Lung (tissue), 17 donors: ENCODE measurements at places on chromosomes 16 and 17. TPM values are rescaled to one million over a fixed set of nuclear protein-coding genes. Genes with fewer than 3 reads are reported as not detected.

The PGS1 gene
- 104 TPM for total RNA-seq

The BRIP1 gene
- 0.98 TPM for total RNA-seq

The CALB2 gene
- 0.68 TPM for total RNA-seq

The HS3ST3B1 gene
- total RNA-seq, result 6.5 TPM

The TNFRSF13B gene
- total RNA-seq, result 0.34 TPM

The SPATA20 gene
- total RNA-seq, result 37.8 TPM

The NOD2 gene
- 4.3 TPM for total RNA-seq

- H3K36me3 ChIP-seq, result no peaks in the 10 kb centered on the region
- H3K4me1 ChIP-seq, result no peaks in the 10 kb centered on the region
- DNase-seq, result no peak
- no peak overlapping the region for H3K27ac ChIP-seq
- H3K4me3 ChIP-seq, result no peak overlapping the region
Measured at GRCh38 chr17:5592382-5592781, 8.1 kb upstream of the NLRP1 start.

DNA sequence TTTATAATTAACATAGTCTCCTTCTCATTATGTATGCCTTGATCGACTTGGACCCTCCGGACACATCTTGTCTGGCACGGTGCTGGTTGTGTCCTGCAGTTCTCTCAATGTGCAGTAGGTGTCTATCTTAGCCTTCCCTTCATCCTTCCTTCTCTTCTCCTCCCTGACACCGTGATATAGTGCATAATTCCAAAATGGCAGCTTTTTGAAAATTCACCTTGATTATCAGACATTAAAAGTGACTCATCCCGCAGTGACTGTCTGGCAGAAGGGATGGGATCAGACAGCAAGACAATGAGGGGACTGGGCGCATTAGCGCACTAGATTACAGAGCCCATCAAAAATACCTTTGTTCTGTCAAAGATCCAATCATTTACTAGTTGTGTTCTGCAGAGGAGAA lies 70.0 kb upstream of the PMFBP1 start:
- no peak overlapping the region for H3K4me3 ChIP-seq
- H3K27ac ChIP-seq, result no peak overlapping the region
- peak; percentile 18 for DNase-seq
- H3K4me1 ChIP-seq, result no peaks in the 10 kb centered on the region
- H3K27me3 ChIP-seq, result no peaks in the 10 kb centered on the region
- H3K36me3 ChIP-seq, result no peaks in the 10 kb centered on the region

- H3K4me1 ChIP-seq, result no peaks in the 10 kb centered on the region
- no peak overlapping the region for H3K4me3 ChIP-seq
- no peaks in the 10 kb centered on the region for H3K27me3 ChIP-seq
- DNase-seq, result peak; percentile 41
Measured at GRCh38 chr16:77863250-77863649, 74.9 kb downstream of the VAT1L start.

DNA sequence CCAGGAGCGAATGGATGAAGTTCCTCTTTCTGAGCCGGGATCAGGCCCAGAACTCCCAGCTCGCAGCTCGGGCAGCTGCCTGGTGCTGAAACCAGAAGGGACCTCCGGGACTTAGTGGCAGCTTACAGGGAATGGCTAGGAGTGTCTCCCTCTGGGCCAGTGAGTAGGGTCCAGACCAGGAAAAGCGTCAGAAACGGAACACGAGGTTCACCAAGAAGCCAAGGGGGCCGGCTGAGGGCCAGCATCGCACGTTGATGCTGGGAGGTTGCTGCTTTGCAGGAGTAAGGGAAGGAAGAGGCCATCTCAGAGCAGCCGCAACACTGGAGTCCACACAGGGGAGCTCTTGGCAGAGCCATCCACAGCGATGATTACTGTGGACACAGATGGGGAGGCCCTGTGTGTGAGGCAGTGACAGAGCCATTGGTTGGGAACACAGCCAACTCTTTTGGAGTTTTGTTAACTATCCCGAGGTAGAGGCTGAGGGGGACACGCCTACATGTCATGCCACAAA lies 74.0 kb upstream of the CREBBP start:
- no peak overlapping the region for H3K27ac ChIP-seq
- H3K36me3 ChIP-seq, result no peaks in the 10 kb centered on the region
- DNase-seq, result peak; percentile 50
- peaks cover 2% of the 10 kb centered on the region for H3K27me3 ChIP-seq

DNA sequence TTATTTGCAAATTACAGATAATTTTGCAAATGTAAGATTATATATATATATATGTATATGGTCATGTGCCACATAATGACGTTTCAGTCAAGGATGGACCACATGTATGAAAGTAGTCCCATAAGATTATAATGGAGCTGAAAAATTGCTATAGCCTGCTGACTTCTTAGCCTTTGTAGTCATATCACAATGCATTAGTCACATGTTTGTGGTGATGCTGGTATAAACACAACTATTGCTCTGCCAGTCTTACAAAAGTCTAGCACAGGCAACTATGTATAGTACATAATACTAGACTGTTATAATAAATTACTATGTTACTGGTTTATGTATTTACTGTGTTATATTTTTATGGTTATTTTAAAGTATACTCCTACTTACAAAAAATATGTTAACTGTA lies 444.3 kb downstream of the KCNJ2 start:
- no peaks in the 10 kb centered on the region for H3K36me3 ChIP-seq
- no peaks in the 10 kb centered on the region for H3K4me1 ChIP-seq
- no peak for DNase-seq
- H3K27me3 ChIP-seq, result no peaks in the 10 kb centered on the region
- no peak overlapping the region for H3K27ac ChIP-seq
- no peak overlapping the region for H3K4me3 ChIP-seq

DNA sequence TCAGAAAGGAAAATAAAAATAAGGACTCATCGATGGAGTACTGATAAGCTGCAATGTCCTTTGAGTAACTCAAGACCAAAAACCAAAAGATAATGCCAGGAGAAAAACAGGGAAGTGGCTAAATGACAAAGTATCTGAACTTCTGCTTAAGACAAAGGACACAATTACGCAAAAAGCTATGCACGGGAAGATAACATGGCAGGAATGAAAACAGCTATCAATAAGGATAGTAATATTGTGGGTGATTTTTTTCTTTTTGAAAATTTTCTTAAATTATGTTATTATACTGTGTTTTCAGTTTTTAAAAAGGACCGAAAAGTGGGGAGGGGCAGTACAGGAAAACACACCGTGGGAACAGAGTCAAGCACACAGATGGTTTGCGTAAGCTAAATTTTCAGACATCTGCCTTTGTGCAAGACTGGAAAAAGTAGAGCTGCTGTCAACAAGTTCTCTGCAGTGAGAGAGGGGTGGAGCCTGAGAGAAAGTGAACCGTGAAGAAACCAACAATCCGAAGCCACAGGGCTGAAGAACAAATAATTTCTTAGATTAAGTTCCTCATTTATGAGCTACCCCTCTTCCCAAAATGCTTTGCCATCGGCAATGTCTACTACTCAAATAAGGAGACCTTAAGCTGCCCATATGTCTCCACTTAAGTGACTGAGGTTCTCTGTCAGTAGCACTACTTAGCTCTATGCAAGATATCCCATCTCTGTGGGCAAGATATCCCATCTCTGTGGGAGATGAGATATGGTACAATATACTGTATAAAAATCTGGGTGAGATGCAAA lies 99.9 kb upstream of the CORO6 start:
- H3K4me1 ChIP-seq, result peaks cover 34% of the 10 kb centered on the region
- peak overlapping the region; percentile 83 for H3K27ac ChIP-seq
- H3K27me3 ChIP-seq, result no peaks in the 10 kb centered on the region
- H3K36me3 ChIP-seq, result no peaks in the 10 kb centered on the region

DNA sequence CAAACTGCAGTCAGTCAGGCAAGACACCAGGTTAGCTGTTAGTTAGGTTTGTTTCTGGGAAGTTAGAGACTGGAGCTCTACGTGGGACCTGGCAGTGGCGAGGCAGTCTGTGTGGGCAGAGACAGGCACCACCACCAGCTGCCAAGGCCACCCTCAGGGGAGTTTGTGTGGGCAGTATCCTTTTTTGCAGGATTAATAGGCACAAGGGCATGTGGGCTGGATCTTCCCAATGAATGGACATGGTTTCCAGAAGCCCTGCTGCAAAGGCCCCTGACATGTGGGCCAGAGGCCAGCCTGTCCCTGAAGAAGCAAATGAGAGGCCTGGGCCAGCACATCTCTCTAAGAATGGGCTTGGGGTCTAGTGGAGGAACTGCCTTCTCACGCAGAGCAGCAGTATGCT lies 19.2 kb upstream of the SREBF1 start:
- H3K36me3 ChIP-seq, result peaks cover 6% of the 10 kb centered on the region
- no peak overlapping the region for H3K4me3 ChIP-seq
- H3K27ac ChIP-seq, result peak overlapping the region; percentile 64
- no peak for DNase-seq

- no peak overlapping the region for H3K4me3 ChIP-seq
- H3K27ac ChIP-seq, result no peak overlapping the region
- DNase-seq, result no peak
- H3K36me3 ChIP-seq, result peaks cover 3% of the 10 kb centered on the region
Measured at GRCh38 chr17:1384905-1385435, 15.1 kb downstream of the YWHAE start.

DNA sequence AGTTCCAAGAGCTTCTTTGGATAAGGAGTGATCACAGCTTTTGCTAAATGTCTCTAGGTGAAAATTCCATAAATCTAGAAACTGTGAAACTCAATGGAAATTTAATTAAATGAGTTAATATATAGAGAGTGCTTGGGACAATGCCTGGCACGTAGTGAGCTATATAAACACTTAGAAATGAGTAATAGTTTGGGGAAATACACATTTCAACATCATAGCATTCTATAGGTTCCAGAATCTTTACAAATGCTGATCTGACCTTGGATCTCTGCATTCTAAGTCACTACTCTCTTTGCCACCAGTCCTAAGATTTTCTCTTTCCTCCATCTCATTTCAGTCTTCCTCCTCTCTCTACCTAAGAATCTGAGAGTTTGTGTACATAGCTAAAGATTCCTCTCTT lies 175.6 kb downstream of the SOX9 start:
- DNase-seq, result no peak
- H3K4me1 ChIP-seq, result no peaks in the 10 kb centered on the region
- no peak overlapping the region for H3K27ac ChIP-seq
- H3K4me3 ChIP-seq, result no peak overlapping the region
- H3K36me3 ChIP-seq, result no peaks in the 10 kb centered on the region
- no peaks in the 10 kb centered on the region for H3K27me3 ChIP-seq

- peak; percentile 77 for DNase-seq
- no peak overlapping the region for H3K4me3 ChIP-seq
- H3K27me3 ChIP-seq, result no peaks in the 10 kb centered on the region
- H3K36me3 ChIP-seq, result no peaks in the 10 kb centered on the region
- no peak overlapping the region for H3K27ac ChIP-seq
Measured at GRCh38 chr16:88473666-88474534, 20.8 kb downstream of the ZFPM1 start.

- peak; percentile 64 for DNase-seq
- H3K27me3 ChIP-seq, result no peaks in the 10 kb centered on the region
- H3K4me1 ChIP-seq, result peaks cover 30% of the 10 kb centered on the region
Measured at GRCh38 chr17:64004903-64005733, 7.0 kb downstream of the PRR29 start.
